ENCODE measurements at places on chromosomes 4 and X.

DNA sequence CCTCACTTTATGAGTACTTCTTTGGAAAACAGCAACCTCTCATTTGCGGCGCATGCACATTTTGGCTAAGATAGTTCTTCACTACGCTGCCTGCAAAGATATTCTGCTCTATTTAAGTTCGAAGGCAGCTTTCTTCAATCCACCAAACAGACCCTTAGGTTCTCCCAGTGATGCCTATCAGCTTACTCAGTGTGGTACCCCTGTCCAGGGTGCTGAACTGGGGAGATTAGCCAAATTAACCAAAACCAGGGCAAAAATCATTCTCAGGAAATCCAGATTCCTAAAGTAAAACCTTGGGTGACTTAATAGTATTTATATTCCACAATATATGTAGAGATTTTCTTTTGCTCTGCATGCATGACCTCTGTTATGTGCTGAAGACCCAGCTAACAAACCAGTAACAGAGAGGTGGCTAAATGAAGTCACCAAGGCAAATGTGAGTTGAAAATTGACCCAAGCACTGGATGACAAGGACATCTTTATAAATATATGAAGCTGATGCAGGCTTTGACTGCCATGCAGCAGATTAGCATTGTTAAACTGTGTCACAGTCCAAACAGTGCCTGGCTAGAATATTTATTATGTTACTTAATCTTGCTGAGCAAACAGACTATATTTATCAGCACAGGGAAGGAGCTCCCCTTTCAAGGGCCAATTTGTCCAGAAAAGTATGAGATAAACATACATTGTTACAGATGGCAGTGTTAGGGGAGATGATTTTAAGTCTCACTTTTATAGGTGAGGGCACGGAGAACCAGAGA is 418.2 kb downstream of the STIM2 start:
- DNase-seq: no peak

- DNase-seq: no peak
Measured at GRCh38 chr4:168664242-168664891, 167.5 kb downstream of the PALLD start.

DNA sequence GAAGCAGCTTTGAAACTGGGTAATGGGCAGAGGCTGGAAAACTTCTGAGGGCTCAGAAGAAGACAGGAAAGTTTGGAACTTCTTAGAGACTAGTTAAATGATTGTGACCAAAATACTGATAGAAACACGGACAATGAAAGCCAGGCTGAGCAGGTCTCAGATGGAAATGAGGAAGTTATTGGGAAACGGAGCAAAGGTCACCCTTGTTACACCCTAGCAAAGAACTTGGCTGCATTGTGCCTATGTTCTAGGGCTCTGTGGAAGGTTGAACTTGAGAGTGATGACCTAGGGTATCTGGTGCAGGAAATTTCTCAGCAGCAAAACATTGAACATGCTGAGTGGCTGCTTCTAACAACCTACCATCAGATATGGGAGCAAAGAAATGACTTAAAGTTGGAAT is 50.8 kb upstream of the FBXW7 start:
- no peak for DNase-seq

- no peak for DNase-seq
Measured at GRCh38 chrX:39258331-39258730, 457.1 kb downstream of the MID1IP1 start.

- no peak for DNase-seq
Measured at GRCh38 chrX:1430451-1430850, 22.3 kb downstream of the ASMTL start.

DNA sequence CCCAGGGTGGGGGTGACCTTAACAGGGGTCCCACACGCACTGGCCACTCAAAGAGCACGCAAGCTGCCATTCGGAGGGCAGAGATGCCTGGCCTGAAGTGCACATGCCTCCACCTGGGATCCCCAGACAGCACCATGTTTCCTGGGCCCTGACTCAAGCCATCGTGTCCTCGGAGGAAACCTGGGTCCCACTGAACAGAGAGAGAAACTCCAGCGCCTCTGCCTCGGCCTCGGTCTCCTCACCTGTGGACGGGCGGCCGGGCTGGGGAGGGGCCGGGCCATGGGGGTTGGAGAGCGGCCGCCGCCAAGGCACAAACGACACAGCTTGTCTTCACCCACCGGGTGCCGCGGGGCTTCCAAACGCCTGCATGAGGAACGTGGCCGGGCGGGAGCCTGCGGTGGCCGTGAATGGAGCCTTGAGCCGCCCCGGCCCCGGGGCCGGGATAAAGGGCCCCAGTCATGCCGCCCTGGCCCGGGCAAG is 30.0 kb upstream of the FGFR3 start:
- no peak for DNase-seq

DNA sequence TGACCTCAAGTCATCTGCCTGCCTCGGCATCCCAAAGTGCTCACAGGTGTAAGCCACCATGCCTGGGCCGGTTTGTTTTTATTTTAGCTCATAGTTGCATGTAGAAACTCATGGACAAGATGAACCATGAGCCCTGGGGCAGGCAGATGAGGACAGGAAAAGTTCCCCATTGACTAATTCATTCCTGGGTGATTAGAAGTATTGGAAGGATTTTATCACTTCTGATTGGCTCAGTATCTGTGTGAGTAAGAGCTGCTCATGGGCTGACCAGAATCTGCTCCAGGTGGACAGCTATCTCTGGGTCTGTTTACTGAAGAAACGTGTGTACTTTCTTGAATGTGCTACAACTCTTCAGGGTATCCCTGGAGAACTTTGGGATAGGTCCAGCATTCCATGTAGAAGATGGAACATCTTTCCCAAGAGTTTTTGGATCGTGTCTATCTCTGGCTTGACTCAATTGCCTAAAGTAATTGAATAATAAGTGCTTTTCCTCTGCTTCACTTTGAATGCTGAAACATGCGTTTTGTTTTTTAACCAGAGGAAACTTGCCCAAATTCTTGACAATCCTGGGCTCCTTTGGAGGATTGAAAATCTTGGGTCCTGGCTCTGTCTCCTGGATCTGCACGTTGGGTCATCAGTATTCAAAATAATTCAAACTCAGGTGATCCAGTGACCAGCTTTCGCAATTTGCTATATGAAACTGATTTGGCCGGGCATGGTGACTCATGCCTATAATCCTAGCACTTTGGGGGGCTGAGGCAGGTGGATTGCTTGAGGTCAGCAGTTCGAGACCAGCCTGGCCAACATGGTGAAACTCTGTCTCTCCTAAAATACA is 88.6 kb upstream of the DHRSX start:
- DNase-seq: no peak

GRCh38 chrX:150543230-150544155 is 24.9 kb upstream of the MTM1 start:
- DNase-seq: no peak

DNA sequence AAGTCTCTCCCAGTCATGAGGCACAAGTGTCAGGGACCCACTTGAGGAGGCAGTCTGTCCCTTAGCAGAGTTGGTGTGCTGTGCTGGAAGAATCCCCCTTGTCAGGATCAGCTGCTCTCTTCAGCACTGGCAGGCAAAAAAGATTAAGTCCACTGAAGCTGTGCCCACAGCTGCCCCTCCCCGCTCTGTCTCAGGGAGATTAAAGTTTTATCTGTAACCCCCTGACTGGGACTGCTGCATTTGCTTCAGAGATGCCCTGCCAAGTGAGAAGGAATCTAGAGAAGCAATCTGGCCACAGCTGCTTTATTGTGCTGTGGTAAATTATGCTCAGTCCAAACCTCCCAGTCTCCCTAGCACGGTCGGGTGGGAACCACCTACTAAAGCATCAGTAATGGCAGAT is 37.4 kb upstream of the HEPH start:
- DNase-seq: no peak

DNA sequence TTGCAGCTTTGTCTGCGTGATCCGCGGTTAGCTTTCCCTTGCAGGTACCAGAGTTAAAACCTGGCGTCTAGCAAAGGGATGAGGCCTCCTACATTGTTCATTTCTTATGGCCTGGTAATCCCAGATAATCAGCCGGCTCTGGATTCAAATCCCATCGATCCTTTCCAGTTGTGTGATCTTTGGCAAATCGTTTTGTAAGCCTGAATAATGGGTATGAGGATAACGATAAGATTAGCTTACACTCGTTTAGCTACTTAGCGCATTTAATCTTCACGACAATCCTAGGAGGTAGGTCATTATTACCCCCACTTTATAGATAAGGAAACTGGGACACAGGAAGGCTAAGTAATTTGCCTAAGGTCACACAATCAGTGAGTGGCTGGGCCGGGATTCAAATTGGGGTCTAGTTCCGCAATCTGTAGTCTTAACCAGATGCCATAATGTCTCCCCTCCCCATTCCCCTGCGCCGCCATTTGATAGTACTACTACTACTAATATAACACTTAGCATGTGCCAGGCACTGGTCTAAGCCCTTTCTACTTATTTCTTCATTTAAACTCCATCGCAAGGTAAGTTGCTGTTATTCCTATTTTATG is 1.7 kb upstream of the UBA1 start:
- no peak for DNase-seq

GRCh38 chrX:28638775-28639174 is 51.5 kb downstream of the IL1RAPL1 start:
- DNase-seq: no peak

GRCh38 chr4:102774254-102774653 is 13.5 kb upstream of the MANBA start:
- DNase-seq: no peak

- DNase-seq: no peak
Measured at GRCh38 chrX:56802428-56802827, 73.4 kb downstream of the NBDY start.

GRCh38 chrX:9233141-9233540 is 199.2 kb upstream of the FAM9B start:
- no peak for DNase-seq

DNA sequence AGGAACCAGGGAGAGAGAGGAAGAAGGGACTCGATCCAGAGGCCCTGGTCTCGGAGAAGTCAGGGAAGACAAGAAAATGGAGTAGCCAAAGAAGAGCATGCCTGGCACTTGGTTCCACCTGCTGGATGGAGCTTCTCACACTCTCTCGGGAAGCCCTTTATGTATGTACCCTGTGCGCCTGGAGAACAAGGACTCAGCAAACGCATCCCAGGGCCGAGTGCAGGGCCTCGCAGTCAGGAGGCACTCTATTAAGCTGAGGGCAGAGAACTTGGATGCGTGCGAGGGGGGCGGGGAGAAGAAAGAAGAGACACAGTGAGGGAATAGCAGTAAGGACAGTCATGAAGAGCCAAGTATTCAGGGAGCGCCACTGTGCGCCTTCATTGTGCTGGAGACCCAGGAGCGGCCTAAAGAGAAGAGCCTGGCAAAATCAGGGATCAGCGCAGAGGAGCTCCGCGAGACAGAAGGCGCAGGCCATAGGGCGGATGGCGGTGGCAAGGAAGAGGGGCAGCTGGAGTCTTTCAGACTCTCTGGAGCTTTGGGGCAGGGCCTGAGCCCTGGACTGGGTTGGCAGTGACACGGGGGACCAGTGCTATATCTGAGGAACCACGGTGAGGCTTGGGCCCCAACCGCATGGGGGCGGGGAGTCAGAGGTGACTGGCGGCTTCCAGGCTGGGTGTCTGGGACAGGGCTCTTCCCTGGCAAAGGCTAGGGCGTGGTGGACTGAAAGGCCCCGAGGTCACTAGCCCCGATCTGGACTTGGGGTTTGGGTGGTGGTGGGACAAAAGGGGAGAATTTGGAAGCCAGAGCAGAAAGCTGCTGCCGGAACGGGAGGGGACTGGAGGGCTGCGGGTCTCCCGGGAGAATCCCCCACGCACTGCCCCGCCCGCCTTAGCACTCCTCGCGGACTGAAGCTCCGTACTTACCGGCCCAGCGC is 1.9 kb upstream of the SEPTIN6 start:
- DNase-seq: no peak

DNA sequence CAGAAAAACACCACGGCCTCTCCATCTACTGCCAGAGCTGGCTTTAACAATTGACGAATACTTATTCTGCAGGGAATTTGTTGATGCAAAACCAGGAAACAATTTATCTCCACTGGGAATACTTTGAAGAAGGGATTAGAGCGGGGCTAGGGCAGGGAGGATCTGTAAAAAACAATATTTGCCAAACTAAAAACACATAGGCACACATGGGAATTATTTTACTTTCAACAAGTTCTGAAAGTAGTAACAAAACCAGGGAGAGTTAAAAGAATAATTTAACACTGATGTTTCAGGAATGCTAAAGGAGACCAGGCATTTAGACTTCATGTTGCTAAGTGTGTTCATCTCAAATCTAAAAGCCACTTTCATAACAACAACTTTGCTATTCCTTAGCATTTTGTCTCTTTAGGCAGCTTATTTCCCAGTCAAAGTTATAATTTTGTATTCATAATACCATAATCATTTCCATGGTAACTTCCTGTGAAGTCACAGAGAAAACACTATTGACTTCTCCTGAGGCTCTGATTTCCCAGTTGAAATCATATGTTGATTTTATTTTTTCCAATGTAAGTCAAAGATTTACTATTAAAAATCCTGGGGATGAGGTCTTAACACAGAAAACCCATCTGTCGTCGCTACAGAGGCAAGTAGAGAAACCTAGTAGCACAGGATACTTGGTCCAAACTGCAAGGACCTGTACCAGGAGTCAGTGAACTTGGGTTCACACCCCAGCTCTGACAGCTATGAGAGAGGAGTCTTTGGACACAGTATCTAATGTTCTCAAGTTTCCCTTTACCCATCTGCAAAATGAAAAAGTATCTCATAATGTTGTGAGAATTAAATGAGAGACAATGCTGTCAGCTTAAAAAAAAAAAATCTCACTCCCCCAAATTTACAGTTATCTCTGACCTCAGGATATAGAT is 69.3 kb downstream of the SH3RF1 start:
- DNase-seq: no peak

GRCh38 chr4:86414686-86415085 is 54.8 kb upstream of the MAPK10 start:
- DNase-seq: no peak

DNA sequence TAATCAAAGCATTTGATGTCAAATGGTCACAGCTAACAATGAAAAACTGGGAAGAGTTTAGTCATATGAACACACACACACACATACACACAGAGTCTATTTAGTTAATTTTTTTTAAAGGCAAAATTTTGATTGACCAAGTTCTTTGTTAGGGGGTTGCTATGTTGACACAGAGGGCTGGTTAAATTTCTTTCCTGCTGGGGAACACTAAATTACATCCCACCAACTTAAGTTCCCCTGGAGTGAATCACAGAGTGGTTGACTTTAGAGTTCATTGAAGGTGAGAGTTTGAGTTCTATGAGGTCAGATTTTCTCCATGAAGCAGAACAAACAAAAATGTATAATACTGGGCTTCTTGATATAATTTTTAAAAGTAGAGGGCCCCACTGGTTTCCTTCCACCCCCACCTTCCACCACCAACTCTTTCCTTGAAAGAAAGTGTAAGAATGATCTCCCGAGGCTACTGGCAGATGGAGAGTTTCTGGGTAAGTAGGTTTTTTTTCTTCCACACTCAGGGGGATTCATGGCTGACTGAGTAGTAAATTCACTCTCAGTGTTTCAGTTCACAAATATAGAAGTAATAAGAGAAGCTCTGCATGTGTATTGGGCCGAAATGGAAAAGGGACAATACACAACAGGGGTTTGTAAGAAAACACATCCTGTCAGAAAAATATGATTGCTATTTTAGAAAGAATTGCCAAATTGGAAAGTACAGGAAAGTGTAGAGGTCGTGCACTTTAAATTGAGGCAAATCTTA is 917.0 kb upstream of the LCORL start:
- no peak for DNase-seq

Data from cerebellum (tissue), 4 donors.